ENCODE measurements at places on chromosomes 7 and 10. TPM values are rescaled to one million over a fixed set of nuclear protein-coding genes. Genes with fewer than 3 reads are reported as not detected.

DNA sequence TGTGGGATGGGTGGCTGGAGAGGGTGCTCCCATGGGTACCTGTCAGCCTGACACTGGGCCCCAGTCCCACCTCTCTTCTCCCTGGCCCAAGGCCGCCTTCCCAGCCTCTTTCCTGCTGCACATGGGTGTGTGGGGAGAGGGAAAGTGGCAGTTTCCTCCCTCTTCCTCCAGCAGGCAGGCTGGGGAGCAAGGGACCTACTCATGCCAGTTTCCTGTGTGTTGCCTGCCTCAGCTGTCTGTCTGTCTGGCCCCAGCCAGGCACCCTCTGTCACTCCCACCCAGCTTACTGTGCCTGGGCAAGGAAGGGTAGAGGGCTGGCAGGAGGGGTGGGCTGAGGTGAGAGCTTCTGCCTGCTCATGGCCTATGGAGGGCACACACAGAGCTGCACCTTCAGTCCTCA is 46.3 kb upstream of the PCBD1 start:
- DNase-seq: no peak

DNA sequence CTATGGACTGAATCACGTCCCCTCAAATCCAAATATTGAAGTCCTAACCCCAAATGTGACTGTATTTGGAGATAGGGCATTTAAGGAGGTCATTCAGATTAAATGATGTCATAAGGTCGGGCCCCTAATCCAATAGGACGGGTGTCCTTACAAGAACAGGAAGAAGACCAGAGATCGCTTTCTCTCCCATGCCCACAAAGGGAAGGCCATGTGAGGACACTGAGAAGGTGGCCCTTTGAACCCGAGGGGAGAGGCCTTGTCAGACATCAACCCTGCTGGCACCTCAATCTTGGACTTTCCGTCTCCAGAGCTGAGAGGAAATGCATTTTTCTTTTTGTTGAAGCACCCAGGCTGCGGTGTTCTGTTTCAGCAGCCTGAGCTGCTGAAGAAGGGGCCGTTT is 72.3 kb upstream of the KLF6 start:
- no peak for DNase-seq

Gene HUS1
- polyA plus RNA-seq: 37.7 TPM

DNA sequence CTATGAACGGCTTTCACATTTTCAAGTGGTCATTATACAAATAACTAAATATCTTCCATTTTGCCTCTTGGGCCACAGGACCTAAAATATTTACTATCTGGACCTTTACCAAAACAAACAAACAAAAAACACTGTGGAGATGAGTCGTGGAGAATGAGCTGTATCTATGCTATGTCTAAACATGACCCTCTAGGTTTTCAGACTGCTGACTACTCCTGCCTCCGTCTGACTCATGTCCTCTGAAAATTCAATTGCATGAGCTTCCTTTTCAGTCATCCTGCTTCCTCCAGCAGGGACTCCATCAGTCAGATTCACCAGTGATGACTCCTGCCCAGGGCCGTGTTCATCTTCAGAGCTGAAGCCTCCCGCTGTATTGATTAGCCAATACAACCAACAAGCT is 96.8 kb downstream of the COL28A1 start:
- DNase-seq: no peak

All from B cell (primary cell).